ENCODE measurements at places on chromosomes 11 and 22.
A peak's percentile ranks its signal among the peaks of the same experiment; 100 is the strongest.

DNA sequence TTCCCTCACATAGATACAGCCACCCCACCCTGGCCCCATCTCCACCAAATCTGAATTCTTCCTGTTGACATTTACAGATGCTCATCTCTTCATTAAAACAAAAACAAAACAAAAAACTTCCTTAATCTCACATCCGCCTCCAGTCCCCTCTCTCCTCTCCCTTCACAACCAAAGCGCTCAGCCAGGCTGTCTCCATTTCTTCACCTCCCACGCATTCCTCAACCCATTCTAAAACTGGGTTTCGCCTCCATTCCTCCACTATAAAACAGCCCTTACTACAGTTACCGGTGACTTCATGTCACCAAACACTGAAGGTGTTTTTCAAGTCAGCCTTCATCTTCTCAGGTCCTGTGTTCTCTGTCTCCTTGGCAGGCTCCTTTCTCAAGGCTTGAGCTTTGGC, 9.6 kb downstream of the BACE1-AS start:
- no peak for DNase-seq

DNA sequence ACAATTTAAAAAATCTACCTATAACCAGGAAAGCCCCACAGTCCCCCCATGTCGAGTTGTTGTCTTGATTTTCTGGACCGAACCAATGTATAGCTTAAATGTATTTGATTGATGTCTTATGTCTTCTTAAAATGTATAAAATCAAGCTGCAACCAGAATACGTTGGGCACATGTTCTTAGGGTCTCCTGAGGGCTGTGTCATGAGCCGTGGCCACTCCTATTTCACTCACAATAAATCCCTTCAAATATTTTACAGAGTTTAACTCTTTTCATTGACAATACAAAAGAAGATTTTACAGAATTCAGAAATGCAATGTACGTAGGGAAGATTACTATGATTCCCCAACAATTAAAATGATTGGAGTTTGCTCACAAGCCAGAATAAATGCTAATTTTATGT, 428.7 kb upstream of the RAG2 start:
- DNase-seq = no peak

- DNase-seq = no peak
These were observed 21.5 kb upstream of the CECR2 start for GRCh38 chr22:17347724-17348123.

- DNase-seq = no peak
These were observed 12.5 kb downstream of the APLNR start for GRCh38 chr11:57224537-57224936.

GRCh38 chr11:36306888-36307287, 10.8 kb downstream of the PRR5L start:
- no peak for DNase-seq

GRCh38 chr11:31699066-31699465, 112.1 kb downstream of the PAX6 start:
- DNase-seq = no peak

DNA sequence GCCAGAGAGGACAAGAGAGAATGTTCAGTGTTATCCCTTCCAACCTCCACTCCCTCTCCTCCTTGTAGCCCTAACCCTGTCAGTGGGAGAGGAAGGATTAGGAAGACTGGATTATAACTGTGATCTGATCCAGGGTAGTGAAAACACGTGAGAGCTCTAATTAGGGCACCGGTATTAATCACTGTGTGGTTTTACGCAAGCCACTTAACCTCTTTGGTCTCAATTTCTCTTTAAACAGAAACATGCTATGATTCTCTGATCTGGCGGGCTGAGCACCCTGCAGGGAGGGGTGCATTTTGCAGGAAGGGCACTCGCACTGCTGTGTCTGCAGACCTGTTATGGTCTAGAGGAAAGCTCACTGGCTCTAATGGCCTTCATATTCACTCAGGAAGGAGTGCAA, 11.5 kb downstream of the RPL27A start:
- DNase-seq = no peak

GRCh38 chr11:7677071-7677470, 3.8 kb upstream of the CYB5R2 start:
- no peak for DNase-seq

- DNase-seq = no peak
These were observed 266.5 kb upstream of the MTNR1B start for GRCh38 chr11:92702805-92703448.

DNA sequence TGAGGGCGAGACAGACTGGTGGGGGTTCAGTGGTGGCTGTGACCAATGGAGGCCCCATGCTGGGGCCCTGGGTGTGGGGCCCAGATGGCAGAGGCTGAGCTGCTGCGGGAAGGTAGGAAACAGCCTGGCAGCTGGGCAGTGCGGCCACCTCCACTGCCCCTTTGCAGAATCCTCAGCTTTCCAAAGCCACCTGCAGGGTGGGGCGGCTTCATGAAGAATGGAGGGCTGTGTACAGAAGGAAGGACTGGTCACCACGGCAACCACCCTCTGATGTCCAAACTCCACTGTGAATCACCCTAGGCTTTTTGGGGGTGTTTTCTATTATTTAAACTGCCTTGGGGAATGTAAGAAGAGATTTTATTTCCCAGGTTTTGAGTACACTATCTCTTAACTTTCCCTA, 166.3 kb upstream of the NAV2 start:
- DNase-seq = no peak

DNA sequence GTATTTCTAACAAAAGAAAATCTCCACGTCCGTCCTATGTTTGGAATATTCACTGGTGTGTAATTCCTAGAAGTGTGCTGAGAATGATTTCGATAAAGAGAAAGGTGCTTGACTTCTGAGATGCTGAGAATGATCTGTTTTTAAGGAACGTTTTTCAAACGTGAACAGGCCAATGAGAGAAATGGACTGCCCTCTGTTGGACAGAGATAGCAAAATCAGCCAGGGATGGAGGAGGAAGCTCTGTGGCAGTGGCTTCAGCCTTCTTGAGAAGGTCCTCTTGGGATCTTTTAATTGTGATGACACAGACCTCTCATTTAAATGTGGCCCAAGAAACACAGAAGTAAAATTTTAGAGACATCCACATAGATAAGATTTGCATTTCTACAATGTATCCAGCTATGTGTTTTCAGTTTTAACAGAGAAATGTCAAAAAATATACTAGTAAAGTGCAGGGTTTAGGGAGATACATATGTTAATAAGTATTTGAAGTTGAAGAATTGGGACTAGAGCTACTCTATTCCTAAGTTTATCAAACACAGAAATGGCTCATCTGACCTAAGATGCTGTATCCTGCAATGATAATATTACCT, 84.0 kb upstream of the RCN1 start:
- DNase-seq = no peak

GRCh38 chr11:80586464-80586863, 1145.6 kb upstream of the TENM4 start:
- DNase-seq = no peak

DNA sequence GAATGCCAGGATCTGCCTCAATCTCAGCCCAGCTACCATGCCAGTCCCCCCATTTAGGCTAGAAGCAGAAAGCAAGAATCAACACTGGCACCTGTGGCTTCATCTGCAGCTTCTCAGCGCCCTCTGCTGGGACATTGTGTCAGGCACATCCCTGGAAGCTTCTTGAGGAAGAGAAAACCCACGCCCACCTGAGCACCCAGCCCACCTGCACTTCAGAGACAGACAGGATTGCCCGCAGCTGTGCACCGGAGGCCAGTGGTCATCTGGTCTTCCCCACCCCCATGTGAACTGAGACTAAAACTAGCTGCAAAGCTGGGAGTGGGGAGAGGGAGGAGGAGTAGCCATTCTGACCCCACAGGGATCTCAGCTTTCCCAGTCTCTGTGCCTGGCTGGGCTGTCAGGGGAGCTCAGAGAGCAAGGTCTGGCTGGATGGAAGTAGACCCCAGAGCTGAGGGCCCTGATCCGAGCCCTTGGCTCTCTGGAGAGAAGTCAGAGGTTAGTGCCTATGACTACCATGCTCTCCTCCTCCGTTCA, 66.8 kb downstream of the FEZ1 start:
- DNase-seq = peak; percentile 20

- no peak for DNase-seq
These were observed 60.0 kb downstream of the PKNOX2 start for GRCh38 chr11:125224391-125225021.

GRCh38 chr11:36498721-36499120, 11.4 kb downstream of the TRAF6 start:
- DNase-seq = no peak

DNA sequence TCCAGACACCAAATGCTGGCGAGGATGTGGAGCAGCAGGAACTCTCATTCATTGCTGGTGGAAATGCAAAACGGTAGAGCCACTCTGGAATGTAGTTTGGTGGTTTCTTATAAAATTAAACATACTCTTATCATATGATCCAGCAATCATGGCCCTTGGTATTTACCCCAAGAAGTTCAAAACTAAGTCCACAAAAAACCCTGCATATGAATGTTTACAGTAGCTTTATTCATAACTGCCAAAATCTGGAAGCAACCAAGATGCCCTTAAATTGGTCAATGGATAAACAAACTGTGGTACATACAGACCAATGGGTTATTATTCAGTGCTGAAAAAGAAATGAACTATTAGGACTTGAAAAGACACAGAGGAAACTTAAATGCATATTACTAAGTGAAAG, 87.8 kb downstream of the APOL5 start:
- no peak for DNase-seq

GRCh38 chr22:27719535-27720227, 81.9 kb downstream of the MN1 start:
- no peak for DNase-seq

DNA sequence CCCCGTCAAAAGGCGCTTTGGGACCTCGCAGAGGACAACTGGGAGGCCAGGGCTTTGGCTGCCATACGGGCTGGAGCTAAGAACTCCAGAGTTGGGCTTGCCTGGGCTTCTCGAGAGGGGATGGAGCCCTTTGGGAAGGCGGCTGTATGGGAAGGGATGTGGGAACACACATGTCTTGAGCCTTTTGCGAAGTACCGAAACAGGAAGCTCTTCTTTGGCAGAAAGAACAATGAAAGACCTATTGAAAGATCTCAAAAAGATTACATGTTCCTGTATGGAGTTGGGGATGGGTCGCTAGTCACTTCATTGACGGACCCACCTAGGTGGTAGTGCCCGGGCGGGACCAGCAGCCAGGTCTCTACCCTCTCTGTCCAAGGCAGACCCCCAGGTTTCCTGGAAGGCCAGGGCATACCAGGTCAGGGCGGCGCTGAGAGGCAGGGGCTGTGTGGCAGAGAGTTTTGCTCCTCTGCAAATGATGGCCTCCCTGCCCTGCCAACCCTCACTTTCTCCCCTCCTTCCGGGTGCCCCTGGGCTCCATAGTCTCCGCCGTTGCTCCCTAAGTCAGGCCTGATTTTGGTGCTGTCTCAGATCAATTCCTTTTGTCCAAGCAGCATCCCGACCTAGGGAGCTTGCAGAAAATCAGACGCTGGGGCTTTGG, 1.0 kb downstream of the ST14 start:
- DNase-seq = no peak

DNA sequence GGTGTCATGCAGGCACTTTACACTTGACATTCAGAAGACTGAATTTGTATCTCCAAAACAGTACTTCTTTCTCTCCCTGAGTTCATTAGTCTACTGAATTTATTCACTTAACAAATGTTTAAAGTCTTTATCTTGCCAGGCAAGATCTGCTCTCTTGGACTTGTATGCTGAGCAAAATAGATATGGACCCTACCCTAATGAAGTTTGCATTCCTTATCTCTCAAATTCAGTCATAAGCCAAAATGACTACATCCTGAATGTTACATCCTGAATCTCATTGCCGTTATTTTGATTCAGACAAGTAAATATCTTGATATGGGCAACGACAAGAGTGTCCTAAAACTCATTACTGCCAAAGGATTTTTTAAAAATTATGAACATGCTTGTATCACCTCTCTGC, 29.7 kb downstream of the FAR1 start:
- no peak for DNase-seq

DNA sequence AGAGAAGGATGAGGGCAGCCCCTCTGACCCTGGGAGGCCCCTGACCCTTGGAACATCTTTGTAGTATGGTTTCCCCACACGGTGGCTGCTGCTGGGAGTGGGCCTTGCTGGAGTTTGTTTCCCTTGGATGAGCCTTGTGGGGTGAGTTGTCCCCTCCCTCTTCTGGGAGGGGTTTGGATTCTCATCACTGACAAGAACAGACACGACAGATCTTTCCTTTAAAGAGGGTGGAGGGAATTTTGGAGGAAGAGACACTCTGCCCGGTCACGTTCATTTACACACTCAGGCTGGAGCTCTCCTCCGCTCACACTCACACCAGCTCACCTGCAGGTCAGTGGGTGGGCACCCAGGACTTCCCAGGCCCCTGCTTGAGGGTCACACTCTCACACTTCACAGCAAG, 31.7 kb downstream of the POU2F3 start:
- no peak for DNase-seq

DNA sequence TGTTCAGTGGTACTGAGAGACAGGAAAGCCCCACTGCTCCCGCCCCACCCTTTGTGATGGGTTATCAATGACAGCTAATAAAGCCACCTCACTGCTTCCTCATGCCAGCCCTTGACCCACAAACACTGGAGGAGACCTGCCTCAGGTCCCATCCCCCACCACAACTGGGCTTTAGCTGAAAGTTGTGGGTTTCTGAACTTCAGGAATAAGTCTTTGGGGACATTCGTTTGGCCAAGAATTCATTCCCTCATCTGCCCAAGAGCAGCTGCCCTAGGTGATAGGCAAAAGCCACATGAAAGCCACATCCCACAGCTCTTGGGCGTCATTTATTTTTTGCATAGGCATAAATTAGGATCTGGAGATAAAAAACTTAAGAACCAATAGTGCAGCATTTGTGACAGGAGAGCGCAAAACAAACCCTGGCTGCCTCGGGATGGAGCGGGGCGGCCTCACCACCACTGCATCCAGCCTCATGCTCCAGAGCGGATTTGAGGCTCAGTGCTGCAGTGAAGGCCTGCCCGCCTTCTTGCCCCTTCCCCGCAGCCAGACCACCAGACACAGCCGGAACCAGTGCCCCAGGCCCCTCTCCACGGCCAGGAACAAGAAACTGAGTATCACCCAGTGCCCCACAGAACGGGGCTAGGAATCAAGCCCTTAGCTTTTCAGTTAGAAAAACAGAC, 21.2 kb downstream of the SUN2 start:
- no peak for DNase-seq

- no peak for DNase-seq
These were observed 1079.0 kb upstream of the TENM4 start for GRCh38 chr11:80519596-80520506.

- no peak for DNase-seq
These were observed 93.5 kb downstream of the DBX1 start for GRCh38 chr11:20066783-20067156.

GRCh38 chr11:4926608-4927007, 2.5 kb upstream of the OR51G1 start:
- DNase-seq = no peak

GRCh38 chr11:19200410-19201201, 1.2 kb downstream of the CSRP3 start:
- no peak for DNase-seq

- no peak for DNase-seq
These were observed 105.9 kb upstream of the C11orf58 start for GRCh38 chr11:16632295-16633200.

- DNase-seq = no peak
These were observed 504 bp upstream of the ASCC2 start for GRCh38 chr22:29838599-29838956.

DNA sequence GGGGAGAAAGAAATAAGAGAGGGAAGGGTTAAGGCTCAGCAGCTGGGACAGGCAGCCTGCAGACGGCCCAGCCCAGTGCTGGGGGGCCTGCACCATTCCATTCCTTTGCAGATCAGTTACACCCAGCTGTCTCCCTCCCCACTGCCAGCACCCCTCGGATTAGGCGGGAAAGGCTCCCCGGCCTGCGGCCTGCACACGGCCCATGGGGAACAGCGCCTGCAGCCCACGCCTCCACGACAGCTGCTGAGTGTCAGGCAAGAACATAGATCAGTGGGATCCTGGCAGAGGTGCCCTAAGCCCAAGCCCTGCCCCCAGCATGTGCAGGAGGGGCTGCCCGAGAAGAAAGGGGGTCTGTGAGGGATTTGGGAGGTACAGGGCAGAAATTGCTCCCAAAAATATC, 65.8 kb upstream of the MYOD1 start:
- no peak for DNase-seq

All from activated CD4-positive, alpha-beta T cell treated with anti-CD3 and anti-CD28 coated beads for 24 hours (primary cell).